Osteoblast (primary cell): ENCODE measurements at places on chromosomes 5 and 9. TPM values are rescaled to one million over a fixed set of nuclear protein-coding genes. Genes with fewer than 3 reads are reported as not detected.

- H3K4me1 ChIP-seq = peaks cover 29% of the 10 kb centered on the region
- no peaks in the 10 kb centered on the region for H3K36me3 ChIP-seq
- peaks cover 18% of the 10 kb centered on the region for H3K27me3 ChIP-seq
- peak overlapping the region; percentile 92 for H3K4me3 ChIP-seq
- peak; percentile 86 for DNase-seq
- H3K27ac ChIP-seq = peak overlapping the region; percentile 64
These were observed 598 bp downstream of the MYO10 start for GRCh38 chr5:16935231-16936149.

GRCh38 chr5:113364466-113364865, 70.3 kb downstream of the TSSK1B start:
- no peaks in the 10 kb centered on the region for H3K27me3 ChIP-seq
- H3K4me3 ChIP-seq = no peak overlapping the region
- no peaks in the 10 kb centered on the region for H3K4me1 ChIP-seq
- no peak for DNase-seq

- H3K27me3 ChIP-seq = no peaks in the 10 kb centered on the region
- peaks cover 10% of the 10 kb centered on the region for H3K4me1 ChIP-seq
- no peak for DNase-seq
- no peaks in the 10 kb centered on the region for H3K36me3 ChIP-seq
- no peak overlapping the region for H3K4me3 ChIP-seq
- H3K27ac ChIP-seq = no peak overlapping the region
These were observed 289.7 kb downstream of the FBXL7 start for GRCh38 chr5:15789642-15790041.

DNA sequence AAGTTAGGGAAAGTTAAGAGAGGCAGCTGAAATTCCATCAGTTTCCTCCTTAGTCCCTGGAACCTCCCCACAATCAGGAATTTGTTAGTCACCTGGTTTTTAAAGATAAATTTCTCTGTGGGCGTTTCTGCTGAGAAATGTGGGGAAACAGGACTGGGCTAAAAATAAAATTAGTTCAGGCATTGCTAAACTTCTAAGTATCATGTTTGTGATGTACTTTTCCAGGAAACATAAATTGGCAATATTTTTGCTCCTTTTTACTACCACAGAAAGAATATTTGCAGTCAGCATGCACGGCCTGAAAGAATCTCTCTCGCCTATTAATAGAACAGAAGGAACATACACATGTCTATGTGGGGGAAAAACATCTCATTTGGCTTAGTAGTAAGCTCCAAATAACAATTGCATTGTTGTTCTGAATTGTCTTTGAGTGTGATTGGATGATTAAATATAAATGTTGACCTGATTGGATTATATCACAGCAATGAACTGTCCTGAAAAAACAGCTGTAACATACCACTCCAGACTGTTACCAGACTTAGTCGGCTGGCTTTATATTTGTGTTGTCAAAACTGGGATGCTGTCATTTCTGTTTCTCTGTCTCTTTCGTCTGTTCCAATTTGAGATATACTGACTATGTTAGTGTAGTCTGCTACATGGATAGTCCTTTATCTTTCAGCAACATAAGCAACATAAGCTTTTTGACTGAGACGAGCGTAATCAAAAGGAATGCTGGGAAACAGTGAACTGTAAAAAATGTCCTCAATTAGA, 12.9 kb downstream of the TJP2 start:
- H3K36me3 ChIP-seq = no peaks in the 10 kb centered on the region
- peak; percentile 65 for DNase-seq
- no peaks in the 10 kb centered on the region for H3K27me3 ChIP-seq
- peak overlapping the region; percentile 7 for H3K4me3 ChIP-seq
- peaks cover 20% of the 10 kb centered on the region for H3K4me1 ChIP-seq

DNA sequence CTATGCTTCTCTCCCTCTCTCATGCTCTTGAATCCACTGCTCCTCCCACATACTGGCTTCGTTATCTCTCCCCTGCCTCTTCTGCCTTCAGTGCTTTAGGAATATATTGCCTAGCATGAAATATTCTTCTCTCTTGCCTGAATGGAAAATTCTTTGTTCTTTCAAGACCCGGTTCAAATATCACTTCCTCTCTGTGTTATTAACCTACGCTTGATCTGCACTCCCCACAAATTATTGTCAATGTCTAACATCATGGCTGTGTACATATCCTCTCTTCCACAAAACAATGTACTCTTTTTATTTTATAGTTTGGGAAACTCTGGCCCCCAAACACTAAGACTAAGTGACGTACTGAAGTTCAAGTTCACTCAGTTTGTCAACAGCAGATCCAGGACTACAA, 211.0 kb downstream of the SEC61B start:
- no peak overlapping the region for H3K4me3 ChIP-seq
- no peaks in the 10 kb centered on the region for H3K36me3 ChIP-seq
- DNase-seq = no peak
- H3K27ac ChIP-seq = peak overlapping the region; percentile 34

DNA sequence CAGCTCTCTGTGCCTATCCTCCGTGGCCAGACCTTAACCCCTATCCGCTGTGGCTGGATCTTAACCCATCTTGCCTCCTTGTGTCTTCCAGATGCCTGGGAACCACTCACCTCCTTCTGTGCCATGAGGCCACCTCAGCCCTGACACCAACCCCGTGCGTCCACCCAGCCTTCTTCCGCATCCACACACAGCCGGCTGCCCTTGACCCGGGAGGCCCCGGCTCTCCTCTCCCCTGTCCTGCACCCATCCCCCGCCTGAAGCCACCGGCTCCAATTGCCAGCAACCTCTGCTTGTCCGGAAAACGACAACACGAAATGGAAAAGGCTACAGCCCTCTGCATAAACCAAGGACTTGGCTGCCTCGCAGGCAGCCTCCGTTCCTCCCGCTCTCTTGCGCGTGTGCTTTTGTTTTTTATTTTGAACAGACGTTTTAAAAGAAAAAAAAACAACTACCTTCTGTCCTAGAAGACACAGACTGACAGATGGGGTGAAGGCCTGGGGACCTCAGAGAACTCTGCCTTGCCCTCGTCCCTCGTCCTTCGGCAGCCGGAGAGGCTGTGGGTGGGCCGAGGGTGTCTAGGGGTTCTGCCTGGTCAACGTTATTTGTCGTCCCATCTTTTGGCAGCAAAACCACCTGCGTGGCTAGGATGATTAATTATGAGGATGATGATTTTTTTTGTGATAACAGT, 32.5 kb upstream of the HMCN2 start:
- H3K27ac ChIP-seq = no peak overlapping the region
- H3K36me3 ChIP-seq = peaks cover 22% of the 10 kb centered on the region
- peak; percentile 52 for DNase-seq
- H3K4me3 ChIP-seq = no peak overlapping the region

DNA sequence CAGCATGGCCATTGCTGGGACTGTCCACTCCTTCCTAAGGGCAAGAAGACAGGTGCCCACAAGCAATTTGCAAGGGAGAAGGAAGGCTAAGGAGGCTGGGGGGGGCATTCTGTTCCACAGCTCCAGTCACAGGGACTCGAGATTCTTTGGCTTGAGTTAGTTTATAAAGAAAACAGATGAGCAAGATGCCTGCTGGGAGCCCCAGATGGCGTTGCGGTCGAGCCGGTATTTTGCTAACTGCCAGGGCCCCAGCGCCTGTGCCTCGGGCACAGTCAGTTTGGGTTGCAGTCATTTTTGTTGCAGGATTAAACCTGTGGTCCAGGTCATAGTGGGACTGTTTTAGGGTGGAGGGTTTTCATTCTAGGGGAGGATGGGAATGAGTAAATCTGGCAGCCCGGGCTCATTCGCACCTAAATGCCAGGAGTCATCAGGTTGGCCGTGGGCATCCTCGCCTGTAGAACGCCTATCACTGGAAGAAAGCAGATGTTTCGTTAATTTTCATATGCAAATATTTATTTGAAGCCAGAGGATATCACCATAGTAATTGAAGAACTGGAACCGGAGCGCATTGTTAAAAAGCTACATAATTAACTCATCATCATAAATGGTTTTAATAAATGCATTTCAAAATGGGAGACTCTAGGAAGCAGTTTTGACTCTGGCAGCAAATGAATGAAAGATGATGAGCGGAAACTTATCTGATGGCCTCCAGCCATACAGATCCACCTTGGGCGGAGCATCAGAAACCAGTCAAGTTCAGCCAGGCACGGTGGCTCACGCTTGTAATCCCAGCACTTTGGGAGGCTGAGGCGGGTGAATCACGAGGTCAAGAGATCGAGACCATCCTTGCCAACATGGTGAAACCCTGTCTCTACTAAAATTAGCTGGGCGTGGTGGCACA, 87.1 kb upstream of the FCN2 start:
- H3K36me3 ChIP-seq = peaks cover 90% of the 10 kb centered on the region
- H3K27me3 ChIP-seq = no peaks in the 10 kb centered on the region
- no peak overlapping the region for H3K4me3 ChIP-seq
- DNase-seq = no peak
- no peaks in the 10 kb centered on the region for H3K4me1 ChIP-seq

- DNase-seq = no peak
- H3K27ac ChIP-seq = no peak overlapping the region
- no peaks in the 10 kb centered on the region for H3K4me1 ChIP-seq
These were observed 305.1 kb downstream of the PSAT1 start for GRCh38 chr9:78601957-78602565.

- no peak overlapping the region for H3K27ac ChIP-seq
- no peaks in the 10 kb centered on the region for H3K36me3 ChIP-seq
- peaks cover under 1% of the 10 kb centered on the region for H3K4me1 ChIP-seq
- no peak for DNase-seq
These were observed 6.3 kb upstream of the CSNK1G3 start for GRCh38 chr5:123505633-123506032.

DNA sequence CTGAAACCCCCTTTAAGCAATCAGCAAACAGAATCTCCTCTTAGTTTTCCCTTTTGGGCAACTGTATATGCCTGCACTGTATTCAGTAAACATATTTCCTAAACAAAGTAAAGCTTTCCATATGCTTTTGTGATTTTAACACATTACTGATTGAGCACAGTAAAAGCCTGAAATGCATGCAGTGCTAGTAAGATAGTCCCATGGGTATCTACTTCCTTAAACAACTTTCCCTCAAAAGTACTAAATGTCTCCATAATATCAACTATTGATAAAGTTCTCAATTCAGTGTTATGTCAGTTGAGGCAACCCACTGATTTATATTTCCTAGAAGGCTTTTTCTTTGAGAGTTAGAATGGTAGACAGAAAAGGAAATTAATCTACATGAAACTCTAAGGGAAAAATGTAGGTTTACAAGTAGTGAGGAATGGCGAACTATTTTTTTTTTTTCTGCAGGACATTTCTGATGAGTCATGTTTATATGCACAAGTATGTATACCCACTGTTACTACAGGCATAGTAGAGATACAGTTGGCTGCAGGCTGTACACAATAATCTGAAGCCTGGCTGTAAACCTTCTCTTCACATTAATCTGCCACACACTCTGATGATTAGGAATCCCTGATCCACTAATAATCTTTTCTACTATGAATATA, 31.2 kb upstream of the CEP120 start:
- DNase-seq = no peak
- no peaks in the 10 kb centered on the region for H3K36me3 ChIP-seq
- H3K4me1 ChIP-seq = no peaks in the 10 kb centered on the region

GRCh38 chr5:137858954-137859353, 8.7 kb upstream of the MYOT start:
- H3K4me3 ChIP-seq = no peak overlapping the region
- peaks cover 5% of the 10 kb centered on the region for H3K4me1 ChIP-seq
- H3K27me3 ChIP-seq = no peaks in the 10 kb centered on the region
- H3K27ac ChIP-seq = no peak overlapping the region
- no peaks in the 10 kb centered on the region for H3K36me3 ChIP-seq

GRCh38 chr9:126860077-126860756, at the start of gene ZBTB34:
TSS of gene ZBTB34 (plus strand) at chr9:126860639. CDS start at chr9:126879400, 18,761 bp downstream.
- peaks cover 34% of the 10 kb centered on the region for H3K27me3 ChIP-seq
- peak within 1 kb of the TSS; percentile 86 for H3K4me3 ChIP-seq
- DNase-seq = peak; percentile 94
- peak within 1 kb of the TSS; percentile 49 for H3K27ac ChIP-seq

DNA sequence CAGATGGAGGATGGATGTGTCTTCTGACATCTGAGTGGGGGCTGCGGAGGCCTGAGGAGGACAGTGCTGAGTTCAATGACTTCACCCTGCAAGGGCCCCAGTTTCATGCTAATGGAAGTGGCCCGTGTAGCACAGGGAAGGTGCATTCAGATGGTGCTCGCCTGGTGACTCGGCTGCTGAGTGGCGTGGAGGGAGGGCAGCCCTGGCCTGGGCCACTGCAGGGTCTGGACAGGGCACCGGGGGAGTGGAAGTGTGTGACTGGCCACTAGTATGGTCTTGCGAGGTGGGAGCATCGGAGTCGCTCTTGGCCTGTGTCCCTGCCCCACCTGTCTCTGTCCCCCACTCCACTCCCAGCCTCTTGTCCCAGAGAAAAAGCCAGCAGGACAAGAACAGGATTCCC, 1.7 kb upstream of the SLC9A3 start:
- no peaks in the 10 kb centered on the region for H3K4me1 ChIP-seq
- no peak for DNase-seq
- H3K27ac ChIP-seq = no peak overlapping the region
- peaks cover 81% of the 10 kb centered on the region for H3K27me3 ChIP-seq
- no peak overlapping the region for H3K4me3 ChIP-seq

DNA sequence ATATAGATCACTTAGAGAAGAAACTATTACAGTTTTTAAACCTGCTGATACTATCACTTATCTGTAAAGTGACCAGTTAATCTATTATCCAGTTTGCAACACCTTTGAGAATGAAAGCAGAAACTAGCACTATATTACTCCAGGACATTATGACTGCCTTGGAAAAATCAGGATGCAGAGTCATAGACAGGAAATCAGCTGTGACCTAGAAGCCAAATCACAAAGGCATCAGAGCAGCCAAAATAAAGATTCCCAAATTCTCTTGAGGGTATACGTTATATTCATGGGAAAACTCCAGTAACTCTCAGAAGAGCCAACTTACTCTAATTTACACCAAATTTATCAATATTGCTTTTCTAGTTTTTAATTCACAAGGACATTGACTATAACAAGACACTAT, 49.9 kb downstream of the CDO1 start:
- H3K4me3 ChIP-seq = no peak overlapping the region
- no peak overlapping the region for H3K27ac ChIP-seq
- H3K27me3 ChIP-seq = no peaks in the 10 kb centered on the region
- DNase-seq = no peak

GRCh38 chr5:13553896-13554295, 390.6 kb downstream of the DNAH5 start:
- no peaks in the 10 kb centered on the region for H3K27me3 ChIP-seq
- H3K27ac ChIP-seq = no peak overlapping the region
- DNase-seq = no peak
- H3K4me1 ChIP-seq = no peaks in the 10 kb centered on the region

- no peaks in the 10 kb centered on the region for H3K27me3 ChIP-seq
- H3K27ac ChIP-seq = no peak overlapping the region
- no peaks in the 10 kb centered on the region for H3K4me1 ChIP-seq
- no peak overlapping the region for H3K4me3 ChIP-seq
These were observed 196.3 kb downstream of the FBXO4 start for GRCh38 chr5:42121401-42121800.

The OCLN gene
- total RNA-seq = 4.0 and 6.2 TPM in 2 replicates

The OXCT1 gene
- total RNA-seq = 36.5 and 39.4 TPM in 2 replicates

The FOXD4 gene
- 0.29 and 0.36 TPM in 2 replicates for total RNA-seq

The SLC46A2 gene
- under 0.01 TPM in 1 of 2 replicates, not detected in the other for total RNA-seq

The TMEM215 gene
- total RNA-seq = not detected in 2 replicates

The GHR gene
- total RNA-seq = 5.4 and 5.6 TPM in 2 replicates
